ENCODE measurements at places on chromosomes 3 and 15. TPM values are rescaled to one million over a fixed set of nuclear protein-coding genes. Genes with fewer than 3 reads are reported as not detected.

DNA sequence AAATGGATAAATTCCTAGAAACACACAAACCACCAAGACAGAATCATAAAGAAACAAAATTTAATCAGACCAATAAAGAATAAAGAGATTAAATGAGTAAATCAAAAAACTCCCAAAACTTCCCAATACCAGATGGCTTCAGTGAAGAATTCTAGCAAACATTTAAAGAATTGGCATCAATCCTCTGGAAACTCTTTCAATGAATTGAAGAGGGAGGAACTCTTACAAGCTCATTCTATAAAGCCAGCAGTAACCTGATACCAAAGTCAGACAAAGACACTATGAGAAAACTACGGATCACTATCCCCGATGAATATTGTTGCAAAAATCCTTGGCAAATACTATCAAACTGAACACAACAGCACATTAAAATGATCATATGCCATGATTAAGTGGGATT lies 81.9 kb upstream of the SLCO2A1 start:
- DNase-seq: no peak

TIPARP gene
- 44.0 TPM for total RNA-seq

DNA sequence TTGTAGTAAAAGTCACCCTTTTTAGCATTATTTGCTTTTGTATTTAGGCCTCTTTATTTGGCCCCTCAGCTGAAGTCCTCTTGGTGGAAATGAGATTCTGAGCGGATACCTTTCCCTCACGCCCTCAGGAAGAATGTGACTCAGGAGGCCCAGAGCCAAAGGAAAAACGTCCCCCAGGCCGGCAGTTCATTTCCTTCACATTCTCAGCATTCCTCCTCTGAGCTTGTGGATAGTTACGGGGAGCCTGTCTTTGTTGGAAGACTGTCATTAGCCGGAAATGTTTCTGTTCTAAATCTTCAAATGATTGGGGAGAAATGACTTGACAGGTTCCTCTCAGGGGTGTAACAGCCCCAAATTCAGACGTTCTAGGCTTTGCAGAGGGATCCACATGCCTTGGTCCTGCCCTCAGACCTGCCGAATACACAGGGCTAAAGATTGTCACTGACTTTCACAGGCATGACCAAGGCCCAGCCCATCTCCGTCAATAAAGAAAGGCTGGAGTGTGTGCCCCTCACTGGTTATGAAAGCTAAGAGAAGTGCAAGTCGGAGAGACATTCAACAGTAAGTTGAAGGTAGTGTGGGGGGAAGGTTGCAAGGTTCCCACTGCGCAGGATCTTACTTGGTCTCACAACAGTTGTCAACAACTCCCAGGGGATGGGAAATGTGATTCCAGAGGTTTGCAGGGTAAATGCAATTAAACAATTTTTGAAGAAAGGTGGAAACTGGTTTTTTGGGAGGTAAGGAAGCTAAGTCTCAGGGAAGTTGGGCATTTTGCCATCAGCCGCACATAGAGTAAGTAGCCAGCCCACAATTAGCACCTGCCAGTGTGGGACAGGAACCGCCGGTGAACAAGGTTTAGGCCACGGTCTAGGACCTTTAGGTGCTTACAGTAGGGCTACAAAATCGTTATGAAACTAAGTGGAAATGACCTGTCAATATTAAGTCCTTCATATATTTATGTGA lies 39.7 kb upstream of the MYZAP start:
- no peak for DNase-seq

GRCh38 chr15:37765786-37766185 lies 168.7 kb upstream of the TMCO5A start:
- DNase-seq: no peak

DNA sequence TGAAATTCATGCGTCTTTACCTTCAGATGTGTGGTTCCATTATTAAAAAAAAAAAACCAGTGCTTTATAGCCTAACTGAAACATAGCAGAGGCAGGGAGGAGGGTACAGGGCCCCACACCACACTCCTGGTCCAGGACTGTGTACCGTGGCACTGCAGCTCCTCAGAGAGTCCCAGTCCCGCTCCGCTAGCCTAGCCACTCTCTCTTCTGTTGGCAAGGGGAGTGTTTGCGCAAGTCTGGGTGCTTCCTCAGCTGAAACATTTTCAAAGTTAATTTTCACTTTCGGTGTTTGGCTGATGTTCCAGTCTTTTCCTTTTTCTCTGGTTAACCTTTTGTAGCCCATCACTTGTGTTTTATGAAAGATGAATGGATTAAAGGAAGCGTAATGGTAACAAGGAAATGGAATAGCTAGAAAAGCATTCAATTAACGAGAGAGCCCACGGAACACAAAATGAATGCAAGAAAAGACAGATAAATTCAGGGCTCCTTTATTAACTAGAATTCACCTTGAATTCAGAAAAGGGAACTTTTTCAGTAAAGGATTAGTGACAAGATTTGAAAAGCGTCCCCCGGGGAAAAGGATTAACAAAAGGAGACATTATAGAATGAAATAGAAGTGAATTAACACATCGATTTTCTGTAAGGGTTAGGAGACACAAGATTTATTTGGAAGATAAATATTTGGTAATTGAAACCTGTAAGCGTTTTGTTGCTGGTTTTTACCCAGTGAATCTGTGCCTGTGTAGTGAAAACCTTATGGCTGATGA lies 177.0 kb downstream of the CACNA2D3 start:
- DNase-seq: no peak

GRCh38 chr3:27554706-27555105 lies 70.5 kb upstream of the SLC4A7 start:
- DNase-seq: no peak

DNA sequence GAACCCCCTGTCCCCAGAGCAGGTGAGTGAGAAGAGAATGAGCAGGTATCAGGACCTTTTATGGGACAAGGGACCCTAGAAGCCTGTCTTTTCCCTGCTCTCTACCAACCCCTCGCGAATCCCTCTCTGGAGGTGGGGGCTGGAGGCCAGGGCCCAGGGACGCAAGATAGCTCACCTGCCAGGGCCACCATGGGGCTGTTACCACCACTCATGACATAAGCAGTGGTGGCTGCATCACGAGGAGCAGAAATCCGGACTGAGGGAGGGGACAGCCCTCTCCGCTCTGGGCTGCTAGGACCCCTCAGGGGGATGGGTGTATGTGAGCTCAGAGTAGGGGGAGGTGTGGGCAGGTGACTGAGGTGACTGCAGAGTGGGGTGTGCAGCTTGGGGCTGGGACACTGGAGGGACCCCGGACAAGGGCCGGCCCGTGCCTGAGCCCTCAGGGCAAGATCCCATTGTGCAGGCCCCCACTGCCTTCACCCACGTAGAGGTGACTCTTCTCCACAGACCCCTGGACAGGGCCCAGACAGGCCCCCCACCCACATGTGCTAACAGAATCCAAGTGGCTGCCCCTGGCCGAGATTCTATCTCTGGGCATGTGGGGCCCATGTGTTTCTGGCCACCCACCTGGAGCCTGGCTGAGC lies 190.6 kb downstream of the TBC1D2B start:
- no peak for DNase-seq

- no peak for DNase-seq
Measured at GRCh38 chr15:31202953-31203352, 101.4 kb upstream of the TRPM1 start.

DNA sequence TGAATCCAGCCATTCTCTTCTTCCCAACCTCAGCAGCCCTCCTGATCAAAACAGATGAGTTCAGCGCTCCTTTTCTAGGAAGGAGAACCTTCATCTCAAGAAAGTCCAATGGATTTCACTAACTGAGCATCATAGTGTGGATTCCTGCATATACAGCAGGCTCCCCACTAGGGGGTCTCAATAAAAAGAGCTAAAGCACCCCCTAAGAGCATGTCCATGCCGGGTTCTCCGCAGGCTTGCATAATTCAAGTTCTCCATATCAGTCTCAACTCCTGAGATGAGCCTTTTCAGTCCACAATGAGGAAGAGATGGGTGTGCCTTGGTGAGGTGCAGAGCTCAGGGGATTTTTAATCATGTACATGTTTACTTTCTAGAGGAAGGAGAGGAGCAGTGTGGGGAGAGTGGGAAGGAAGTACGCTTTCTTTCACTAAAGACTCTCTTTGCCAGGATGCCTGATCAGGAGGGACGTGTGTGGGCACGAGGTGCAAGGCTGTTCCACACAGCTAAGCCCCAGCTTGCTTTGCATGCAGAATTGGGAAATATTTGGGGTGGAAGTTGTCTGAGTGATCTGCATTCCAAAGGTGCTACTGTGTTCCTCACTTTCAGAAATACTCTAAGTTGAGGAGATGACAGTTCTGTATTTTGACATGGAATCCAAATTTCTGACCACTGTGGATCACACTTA lies 563.5 kb downstream of the OCA2 start:
- no peak for DNase-seq

- DNase-seq: no peak
Measured at GRCh38 chr3:63124090-63124489, 154.0 kb upstream of the SYNPR start.

DNA sequence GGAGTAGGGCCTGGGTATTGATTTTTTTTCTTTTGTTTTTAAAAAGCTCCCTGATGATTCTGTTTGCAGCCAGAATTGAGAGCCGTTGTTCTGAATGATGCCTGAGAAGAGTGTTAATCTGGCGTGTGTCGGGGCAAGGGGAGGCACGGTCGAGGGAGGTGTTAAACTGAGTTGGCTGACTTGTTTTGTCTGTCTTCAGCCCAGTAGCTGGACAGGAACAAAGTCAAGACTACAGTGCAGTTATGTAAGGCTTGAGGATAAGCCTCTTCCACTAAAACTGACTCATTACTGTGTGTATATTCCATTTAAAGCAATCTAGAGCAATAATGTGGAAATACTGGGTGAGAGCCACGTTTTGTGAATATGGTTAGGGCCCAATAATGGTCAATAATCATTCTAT lies 119.0 kb upstream of the DLG1 start:
- no peak for DNase-seq

DNA sequence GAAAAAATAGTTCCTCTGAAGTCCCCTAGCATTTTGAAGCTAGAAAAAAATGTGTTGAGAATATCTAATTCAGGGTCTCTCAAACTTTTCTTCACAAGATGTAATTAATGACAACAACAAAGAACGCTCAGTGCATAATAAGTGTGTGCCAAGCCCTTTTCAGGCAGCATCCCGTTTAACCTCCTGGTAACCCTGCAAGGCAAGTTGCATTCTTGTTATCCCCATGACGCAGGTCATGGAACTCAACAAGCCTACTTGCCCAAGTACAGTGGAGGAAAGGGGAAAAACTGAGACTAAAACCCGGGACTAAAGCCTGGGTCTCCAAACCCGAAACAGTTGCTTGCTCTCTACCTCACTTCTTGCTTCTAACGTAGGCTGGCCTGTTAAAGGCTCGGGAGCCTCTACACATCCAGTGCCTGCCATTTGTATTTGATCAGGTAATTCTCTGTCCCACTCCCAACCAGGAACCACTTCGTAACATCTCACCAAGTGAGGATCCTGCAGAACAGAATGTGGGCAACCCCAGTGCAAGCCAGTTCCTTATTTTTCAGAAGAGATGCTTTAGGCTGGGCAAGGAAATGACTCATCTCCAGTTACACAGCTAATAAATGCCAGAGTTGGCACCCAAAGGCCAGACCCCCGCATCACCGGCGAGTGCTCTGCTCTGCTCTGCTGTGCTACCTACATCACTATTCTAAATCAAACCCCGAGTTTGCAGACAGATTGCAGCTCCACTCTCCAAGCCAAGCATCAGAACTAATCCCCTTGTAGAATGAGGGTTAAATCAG lies 28.3 kb downstream of the LMCD1 start:
- DNase-seq: no peak

GRCh38 chr3:25945366-25945765 lies 155.5 kb downstream of the OXSM start:
- DNase-seq: no peak

ATP8B4 gene
- 9.8 TPM for total RNA-seq

- DNase-seq: no peak
Measured at GRCh38 chr3:171088964-171089754, 62.6 kb upstream of the SLC2A2 start.

DNA sequence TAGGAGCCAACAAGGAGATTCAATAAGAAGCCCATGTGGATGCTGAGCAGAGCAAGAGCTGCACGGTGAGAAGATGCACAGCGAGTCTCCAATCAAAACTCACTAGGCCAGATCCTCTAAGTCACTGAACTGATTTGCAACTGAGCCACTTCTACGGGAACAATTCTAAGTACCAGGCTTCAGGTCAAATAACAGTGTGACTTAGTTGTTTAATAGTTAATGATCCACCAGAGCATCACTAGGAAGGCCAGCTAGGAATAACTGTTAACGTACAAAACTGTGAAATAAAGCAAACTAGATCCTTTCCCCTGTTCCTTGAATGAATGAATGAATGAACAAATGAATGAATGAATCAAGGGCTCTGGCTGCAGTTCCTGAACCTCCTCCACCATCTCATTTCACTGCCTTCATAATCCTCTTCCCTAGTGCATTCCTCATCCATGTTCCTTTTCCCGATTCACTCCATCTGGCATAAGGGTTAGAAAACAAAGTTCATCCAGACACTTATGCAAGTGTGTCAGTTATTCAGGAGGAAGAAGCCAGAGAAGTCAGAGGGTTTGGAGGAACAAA lies 59.7 kb downstream of the ATP8B4 start:
- DNase-seq: no peak

DNA sequence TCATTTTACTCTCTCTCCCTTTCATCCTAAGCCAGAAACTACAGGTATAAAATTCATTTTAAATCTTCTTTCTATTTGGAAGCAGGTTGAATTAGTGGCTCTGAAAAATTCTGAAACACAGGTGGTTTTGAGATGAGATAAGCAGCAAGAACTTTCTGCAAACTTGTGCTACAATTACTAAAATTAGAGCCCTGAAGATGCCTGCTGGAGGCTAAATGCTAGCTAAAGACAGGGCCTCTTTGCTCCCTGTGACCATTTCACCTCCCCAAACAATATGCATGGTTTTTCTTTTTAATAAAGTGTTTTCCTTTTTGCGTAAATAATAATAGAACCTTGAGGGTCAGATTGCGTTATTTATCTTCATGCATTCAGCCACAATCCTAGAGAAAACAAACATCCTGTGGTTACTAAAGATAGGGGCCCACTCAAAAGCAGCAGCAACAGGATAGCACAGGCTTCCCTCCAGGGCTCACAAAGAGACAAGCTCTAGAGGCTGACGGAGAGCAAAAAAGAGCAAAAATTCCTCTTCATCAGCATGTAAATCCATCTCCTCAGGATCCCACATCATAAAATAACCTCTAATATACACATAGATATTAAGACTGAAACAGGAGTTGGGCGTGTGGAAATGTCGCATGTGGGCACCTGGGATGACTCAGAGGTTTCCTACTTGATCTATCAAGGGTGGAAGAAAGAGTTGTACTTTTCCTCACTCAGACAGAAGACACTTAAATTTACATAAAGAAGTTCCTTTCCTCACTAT lies 26.5 kb upstream of the CP start:
- no peak for DNase-seq

DNA sequence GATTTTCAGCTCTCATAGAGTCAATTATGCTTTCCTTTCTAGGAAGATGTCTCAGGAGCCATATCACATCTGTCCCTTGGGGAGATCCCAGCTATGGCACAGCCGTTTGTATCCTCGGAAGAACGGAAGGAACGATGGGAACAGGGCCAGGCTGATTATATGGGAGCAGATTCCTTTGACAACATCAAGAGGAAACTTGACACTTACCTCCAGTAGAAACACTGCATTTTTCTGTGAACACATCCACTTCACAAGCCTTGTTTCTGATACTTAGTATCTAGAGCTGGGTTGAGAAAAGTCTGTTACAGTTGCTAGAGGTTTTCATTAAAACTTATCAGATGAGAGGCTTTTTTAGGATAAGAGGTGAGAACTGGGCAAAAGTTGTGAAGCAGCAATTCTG lies 35.4 kb downstream of the GYG1 start:
- DNase-seq: no peak
